NCI-H524 (cell line): ENCODE measurements at places on chromosomes 12 and 14.

GRCh38 chr14:103186909-103187586 is 63.8 kb downstream of the TNFAIP2 start:
- DNase-seq, result no peak

- peak; percentile 97 for DNase-seq
Measured at GRCh38 chr14:28242895-28243294, 523.7 kb upstream of the FOXG1 start.

DNA sequence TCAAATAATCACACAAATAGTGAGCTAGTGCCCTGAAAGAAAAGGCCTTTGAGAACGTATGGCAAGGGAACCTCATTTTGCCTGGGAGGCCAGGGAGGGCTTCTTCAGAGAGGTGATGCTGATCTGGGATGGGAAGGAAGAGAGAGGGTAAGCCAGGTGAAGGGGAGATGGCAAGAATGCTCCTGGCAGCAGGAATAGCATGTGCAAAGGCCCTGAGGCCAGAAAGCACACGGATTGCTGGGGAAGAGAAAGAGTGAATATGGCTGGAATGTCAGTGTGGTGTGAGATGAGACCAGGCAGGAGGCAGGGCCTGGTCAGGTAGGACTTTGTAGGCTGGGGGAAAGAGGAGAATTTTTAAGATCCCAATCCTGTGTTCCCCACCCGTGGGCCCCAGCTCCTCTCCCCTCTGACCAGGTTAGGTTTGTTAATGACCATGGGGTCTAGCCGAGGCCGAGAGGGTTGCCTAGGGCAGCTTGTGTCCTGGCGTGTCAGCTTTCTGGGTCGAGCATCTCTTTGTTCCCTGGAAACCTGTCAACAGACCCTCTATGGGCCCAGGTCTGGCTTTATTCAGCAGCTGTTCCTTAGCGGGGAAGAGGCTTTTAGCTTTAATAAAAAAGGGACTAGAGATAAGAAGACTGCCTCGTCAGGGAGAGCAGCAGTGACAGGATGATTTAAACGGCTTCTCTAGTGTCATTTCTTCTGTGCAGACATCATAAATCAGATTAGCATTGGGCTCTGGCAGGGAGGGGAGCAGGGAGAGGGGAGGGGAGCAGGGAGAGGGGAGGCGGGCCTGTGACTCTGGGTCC is 123.4 kb downstream of the ADCK1 start:
- peak; percentile 79 for DNase-seq

DNA sequence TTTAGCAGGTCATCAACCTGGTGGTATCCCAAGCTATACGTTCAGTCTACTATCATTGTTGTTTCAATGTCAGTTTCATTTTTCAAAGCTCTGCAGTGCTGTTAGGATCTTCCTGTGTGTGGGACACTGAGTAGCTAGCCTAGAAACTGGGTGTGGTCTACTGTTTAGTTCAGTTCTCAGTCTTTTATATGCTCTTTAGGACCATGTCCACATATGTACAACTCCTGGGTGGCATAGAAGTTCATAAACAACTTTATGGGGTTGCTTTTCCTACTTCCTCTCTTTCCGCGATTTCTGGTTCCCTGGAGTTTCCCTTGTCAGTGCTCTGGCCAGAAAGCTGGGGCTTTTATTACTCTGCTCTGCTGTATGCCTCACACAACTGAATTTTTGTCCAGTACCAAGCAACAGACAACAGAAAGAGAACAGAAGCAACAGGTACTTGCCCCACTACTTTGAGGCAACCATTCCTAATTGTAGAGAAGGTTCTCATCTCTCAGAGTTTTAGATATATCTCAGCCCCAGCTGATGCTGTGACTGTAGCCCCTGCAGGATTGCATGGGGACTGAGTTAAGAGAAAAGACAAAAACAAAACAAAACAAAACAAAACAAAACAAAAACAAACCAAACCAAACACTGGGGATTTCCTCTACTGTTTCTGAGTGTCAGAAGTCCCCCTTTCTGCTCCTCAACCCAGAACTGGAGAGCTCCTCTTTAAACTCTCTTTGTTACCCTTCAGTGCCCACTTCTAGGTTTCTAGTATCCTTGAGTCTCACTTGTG is 30.3 kb downstream of the MIS18BP1 start:
- DNase-seq, result no peak

- DNase-seq, result peak; percentile 79
Measured at GRCh38 chr12:54191550-54192022, 2.8 kb upstream of the SMUG1 start.

- no peak for DNase-seq
Measured at GRCh38 chr14:77273796-77274195, 2.8 kb upstream of the NGB start.

- DNase-seq, result no peak
Measured at GRCh38 chr14:90514015-90514398, 117.2 kb downstream of the CALM1 start.

DNA sequence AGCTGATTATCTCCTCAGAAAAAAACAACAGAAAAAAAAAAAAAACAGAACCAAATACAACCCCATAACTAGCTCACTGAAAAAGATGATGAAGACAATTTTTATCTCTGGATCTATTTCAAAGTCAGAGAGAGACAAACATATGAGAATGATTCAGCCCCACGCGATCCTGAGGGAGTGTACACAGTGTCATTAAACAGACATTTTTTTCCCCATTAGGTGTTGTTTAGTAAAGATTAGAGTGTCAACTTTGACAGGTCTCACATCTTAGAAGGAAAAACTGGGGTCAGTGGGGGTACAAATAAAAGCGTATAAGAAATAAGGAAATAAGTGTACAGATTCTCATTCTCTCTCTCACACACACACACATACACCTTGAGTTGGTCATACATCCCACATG is 635.4 kb downstream of the NRXN3 start:
- DNase-seq, result no peak

GRCh38 chr12:5882511-5883190 is 62.4 kb downstream of the ANO2 start:
- DNase-seq, result no peak

GRCh38 chr12:122205053-122205925 is 1.8 kb downstream of the B3GNT4 start:
- DNase-seq, result no peak

DNA sequence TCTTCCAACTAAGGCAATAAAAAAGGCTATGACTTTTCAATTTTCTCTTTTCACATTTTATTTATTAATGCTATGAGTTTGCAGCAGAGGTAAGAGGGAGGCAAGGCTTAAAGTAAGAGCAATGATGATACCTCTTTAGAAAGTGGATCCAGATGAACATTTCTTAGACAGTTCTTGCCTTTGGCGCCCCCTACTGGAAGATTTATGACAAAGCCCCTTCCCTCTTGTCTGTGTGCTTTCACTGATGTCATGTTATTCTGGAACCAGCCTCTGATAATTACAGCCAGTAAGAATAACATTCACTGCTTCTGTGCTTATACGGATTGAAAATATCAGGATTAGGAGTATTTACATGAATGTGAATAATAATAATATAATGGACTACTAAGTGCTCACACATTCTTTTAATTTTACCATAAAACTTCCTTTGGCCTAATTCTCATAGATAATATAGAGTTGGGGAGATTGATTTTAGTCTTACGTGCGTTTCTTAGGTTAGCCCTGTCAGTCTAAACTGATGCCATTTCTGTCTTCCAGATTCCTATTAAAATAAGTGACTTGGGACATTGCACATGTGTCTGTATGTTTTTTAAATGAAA is 1929.9 kb upstream of the SEL1L start:
- peak; percentile 87 for DNase-seq

- DNase-seq, result no peak
Measured at GRCh38 chr12:53972722-53973235, at the start of gene HOXC11. Gene HOXC11, plus strand, starts transcription at chr12:53973126. Its CDS starts 116 bp downstream, at chr12:53973242.
